ENCODE measurements at places on chromosomes 3 and 15.

DNA sequence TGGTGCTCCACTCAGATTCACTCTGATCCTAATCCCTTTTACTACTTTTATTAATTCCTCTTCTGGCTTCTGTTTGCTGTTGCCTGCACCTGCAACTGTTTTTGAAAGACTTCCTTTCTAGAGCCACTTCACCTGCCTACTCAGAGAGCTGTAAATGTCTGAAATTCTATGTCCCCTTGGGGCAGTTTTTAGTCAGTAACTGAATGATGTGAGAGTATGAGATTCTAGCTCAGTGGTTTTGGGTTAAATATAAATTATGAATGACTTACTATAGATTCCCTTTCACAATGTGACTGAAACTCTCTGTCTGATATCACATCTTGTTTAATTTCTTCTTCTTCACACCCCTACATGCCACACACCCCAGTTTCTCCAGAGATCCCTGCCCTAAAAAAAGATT, 47.8 kb upstream of the LRRC3B start:
- no peak for DNase-seq

DNA sequence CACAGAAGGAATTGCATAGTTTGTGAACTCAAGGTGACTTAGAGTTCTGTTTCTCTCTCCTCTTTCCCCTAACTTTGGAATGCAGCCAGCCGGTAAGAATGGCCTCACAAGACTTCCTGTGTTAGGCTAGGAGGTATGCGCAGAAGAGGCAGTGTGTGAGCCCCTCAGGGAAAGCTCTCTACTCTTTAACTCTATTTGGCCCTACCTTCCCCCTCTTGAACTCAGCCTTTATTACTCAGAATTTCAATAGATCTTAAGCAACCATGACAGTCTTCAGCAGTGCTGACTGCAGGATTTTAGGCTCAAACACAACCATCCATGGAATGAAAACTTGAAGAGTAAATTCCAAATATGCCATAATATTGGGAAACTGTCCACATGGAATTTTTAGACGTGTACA, 209.5 kb downstream of the DTWD1 start:
- DNase-seq: no peak

GRCh38 chr15:47796339-47796738, 79.0 kb downstream of the SEMA6D start:
- DNase-seq: no peak

DNA sequence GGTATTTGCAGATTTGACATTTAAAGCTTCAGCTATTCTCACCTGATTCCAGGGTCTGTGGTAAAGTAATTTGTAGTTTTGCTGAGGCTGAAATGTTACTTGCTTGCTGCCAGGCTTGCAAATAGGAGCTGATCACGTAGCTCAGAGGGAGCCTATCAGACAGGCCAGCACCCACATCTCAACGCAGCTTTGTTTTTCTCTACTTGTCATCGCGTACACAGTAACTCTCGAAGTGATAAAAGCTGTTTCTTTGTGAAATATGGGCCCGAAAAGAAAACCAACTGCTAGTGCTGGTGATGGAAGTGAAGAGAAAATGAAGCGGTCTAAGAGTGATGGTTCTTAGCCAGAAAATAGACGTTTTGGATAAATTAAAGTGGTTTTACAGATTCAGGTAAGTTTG, 23.4 kb downstream of the RAB5A start:
- DNase-seq: no peak

- no peak for DNase-seq
Measured at GRCh38 chr3:65953881-65954733, 84.6 kb downstream of the MAGI1 start.

DNA sequence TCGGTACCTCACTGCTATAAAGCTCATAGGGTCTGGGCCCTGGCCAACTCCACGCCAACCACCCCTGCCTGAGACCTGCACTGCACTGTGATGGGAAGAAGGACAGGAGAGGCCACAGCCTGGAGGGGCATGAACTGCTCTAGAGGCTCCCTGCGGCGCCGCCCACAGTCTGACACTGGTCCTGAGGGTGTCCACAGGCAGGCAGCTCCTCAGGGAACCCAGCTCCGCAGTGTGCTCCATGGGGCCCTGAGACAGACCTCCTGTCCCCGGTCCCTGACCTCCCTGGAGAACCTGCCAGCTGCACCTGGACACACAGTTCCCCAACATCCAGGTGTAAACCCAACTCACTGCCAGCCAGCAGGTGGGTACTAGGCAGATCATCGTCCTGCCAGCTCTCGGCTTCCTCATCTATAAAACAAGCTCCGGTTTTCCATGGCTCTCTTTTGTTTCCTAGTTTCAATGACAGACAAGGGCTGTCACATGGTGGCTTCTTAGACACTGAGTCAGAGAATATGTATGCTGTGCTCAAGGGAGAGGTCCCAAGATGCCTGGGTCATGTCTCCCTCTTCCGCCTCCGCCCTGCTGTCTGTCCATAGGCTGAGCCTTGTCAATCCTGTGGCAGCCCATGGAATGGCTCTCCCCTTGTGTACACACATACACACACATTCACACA, 5.1 kb upstream of the HAPLN3 start:
- DNase-seq: no peak

DNA sequence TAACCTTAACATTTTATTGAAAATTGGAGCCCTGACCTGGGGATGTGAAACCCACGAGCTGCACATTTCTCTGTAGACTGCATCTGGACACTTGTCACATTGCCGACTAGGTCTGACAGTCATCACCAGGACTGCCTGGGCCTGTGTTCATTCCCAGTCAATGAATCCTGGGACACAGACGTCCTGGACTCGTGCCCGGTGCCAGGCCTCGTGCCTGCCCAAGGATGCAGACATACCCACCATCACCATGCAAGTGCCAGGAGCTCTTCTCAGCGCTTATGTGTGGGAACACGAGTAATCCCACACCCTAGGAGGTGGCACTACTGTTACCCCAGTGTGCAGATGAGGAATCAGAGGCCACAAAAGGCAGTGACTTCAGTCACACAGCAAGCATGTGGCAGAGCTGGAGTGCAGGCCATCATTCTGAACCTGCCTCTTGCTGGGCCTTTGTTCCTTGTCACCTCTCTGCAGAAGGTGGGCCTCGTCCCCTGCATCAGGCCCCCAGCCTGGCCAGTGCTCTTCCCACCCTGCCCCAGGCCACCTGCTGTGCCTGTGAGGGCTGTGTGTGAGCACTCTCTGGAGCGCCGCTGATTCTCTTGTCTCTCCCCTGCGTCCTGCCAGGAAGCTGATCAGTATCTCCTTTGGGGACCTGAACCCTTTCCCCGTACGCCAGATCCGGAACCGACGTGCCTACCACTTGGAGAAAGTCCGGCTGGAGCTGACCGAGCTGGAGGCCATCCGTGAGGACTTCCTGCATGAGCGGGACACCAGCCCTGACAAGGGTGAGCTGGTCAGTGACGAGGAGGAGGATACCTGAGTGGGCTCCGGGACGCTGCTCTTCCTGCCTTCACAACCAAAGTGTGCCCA, 58.5 kb downstream of the ADAMTS7 start:
- DNase-seq: no peak

DNA sequence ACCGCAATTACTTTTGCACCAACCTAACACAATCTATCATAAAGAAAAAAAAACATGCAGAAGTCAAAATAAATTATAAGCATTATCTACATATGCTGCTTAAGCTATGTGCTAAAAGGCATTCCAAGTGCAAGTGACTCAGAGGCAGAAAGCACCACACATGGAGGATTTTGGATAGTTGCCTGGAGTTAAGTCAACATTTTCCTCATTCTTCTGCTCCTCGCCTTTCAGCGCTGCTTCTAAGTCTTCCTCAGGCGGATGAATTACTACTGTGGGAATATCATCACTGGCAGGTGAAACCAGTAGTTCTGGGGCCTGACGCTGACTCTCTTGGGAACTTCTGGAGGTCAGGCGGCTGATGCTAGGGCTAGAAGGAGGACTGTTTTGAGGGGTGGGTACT, 53.1 kb downstream of the SLC4A7 start:
- no peak for DNase-seq

DNA sequence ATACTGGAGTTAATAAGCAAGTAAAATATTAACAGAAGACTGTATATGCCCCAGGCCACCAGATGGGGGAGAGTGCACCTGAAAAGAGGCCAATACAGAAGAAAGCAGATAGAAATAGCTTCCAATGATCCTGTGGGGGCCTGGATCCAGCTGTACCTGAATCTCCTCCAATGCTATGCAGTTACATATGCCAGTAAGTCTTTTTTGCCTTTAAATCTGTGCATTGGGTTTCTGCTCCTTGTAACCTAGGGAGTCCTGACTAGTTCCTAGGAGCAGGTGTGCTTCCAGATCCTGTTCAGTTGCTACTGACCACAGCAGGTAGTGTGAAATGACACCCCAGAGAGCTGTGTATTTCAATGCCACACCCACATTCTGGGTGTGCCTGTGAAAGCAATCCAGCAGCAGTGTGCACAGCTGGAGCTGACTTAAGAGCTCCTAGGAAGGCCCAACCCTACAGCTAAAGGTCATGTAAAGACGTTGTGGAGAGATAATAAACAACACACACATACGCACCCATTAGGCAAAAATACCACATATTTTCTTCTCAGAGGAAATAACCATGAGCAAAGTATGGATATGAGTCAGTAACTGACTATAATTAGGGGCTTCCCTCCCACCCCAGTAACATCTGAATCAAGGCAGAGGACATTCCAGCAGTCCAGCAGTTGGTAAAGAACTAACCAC, 62.2 kb upstream of the AKAP13 start:
- no peak for DNase-seq

DNA sequence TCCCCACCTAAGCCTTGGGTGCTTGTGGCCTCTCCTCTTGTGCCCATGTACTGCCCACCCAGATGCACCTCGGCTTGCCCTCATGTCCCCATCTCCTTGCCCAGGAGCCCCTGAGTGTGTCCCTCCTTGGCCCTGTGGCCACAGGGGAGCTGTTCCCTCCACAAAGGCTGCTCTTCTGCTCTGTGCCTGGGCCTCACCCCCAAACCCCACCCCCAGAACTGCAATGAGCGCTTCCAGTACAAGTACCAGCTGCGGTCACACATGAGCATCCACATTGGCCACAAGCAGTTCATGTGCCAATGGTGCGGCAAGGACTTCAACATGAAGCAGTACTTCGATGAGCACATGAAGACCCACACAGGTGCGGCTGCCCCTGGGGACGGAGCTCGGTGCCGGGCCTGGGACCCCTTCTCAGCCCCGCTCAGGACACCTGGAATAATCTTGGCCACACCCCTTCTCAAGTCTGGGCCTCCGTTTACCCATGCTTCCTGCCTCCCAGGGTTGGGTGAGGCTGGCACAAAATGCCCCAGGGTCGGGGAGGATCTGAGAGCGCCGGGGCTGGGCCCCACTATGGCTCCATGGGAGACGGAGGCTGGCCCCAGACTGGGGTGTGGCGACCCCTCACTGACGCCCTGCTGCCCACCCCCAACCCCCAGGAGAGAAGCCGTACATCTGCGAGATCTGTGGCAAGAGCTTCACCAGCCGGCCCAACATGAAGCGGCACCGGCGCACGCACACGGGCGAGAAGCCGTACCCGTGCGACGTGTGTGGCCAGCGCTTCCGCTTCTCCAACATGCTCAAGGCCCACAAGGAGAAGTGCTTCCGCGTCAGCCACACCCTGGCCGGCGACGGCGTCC, 10.3 kb downstream of the ZBTB47 start:
- no peak for DNase-seq

DNA sequence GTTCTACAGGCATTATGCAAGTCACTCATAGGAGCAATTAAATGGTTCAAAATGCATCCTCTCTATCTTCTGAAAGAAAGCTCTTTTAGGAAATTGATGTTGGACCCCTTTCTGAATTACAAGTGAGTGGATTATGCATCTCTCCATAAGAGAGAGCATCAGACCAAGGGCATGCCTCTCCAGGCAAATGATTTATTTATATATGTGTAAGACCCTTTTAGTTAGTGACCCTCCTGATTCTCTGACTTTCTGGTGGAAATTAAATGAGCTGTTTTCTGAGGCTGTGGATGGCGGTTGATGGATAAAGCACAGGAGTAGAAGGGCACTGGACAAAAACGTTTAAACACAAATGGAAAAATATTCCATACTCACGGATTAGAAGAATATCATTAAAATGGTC, 62.6 kb downstream of the CADPS start:
- no peak for DNase-seq

- peak; percentile 24 for DNase-seq
Measured at GRCh38 chr15:90873998-90874605, 5.7 kb downstream of the FURIN start.

- DNase-seq: no peak
Measured at GRCh38 chr3:2513986-2514385, 415.3 kb downstream of the CNTN4 start.

GRCh38 chr3:100221159-100221558, 39.6 kb upstream of the TBC1D23 start:
- no peak for DNase-seq

DNA sequence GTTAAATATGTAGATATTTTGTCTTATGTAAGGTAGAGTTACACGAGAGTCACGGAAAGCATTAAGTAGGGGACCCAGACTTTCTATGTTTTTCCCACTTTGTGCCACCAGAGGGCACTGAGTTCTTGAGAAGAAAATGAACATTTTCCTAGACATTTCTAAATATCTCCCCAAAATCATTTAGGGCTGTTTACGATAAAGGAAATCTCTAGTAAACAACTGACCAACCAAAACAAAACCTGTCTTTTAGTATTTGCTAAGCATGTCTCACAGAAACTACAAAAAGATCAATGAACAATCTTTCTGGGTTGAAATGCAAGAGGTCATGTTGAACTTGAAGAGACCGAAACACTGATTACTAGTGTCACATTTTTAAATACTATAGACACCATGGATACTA, 16.1 kb downstream of the POU1F1 start:
- DNase-seq: no peak
